ELF-1 (cell line): ENCODE measurements at places on chromosomes 12 and 14.

DNA sequence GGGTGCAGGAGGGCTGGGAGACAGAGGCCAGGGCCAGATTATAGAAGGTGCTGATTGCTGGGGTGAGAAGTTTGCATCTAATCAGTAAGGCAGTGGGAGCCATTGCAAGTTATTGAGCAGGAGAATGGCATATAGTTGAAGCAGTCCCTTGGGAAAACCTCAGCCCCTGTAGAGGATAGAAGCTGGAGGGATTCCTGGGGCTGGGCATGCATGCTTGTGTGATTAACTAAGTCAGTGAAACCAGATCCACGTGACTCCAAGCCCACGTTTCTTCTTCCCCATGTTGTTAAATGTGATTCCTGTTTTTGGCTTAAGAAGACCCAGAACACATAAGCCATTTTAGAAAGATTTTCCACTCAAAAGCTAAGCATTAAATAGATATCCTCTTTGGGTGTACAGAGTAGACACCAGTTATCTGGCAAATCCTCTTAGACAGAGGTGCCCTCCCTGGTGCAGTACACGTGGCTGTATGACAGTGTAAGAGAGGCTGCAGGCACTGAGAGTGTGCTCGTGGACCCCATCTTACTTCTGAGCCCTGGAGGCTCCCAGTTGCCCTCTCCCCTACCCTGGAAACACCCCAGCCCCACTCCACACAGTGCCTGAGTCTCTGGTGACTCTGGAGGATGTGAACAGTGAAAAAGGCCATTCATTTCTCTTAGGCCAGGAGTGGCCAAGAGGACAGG is 3.2 kb downstream of the C14orf132 start:
- DNase-seq, result no peak

DNA sequence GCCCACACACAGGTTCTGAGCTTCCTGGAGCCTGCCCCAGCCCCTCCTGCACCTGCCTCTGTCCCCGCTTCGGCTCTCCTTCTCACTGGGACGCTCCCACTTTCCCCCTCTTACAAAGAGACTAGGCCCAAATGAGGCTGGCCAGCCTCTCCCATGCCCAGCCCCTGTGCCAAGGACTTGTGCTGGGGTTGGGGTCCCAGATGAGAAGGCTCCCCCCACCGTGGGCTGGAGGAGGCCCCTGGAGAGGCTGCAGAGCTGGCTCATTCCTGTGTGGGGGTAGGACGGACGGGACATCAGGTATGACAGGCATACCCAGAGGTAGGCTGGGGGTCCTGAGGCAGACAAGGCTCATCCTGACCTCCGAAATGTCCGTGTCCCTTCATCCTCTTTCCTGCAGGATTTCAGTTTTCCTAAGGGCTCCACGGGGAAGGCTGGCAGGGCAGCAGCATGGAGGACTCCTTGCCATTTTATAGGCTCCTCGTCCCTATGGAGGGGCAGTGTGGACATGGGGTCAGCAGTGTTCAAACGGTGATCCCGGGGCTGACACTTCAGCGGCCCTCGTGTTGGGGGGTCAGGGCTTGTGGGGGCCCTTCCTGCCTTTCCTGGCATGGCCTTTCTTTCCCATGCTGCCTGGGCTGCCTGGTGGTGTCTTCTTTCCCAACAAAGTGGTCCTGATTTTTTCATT is 49.1 kb upstream of the MEG3 start:
- DNase-seq, result no peak

- peak; percentile 63 for DNase-seq
Measured at GRCh38 chr14:77459072-77459723, 1.3 kb downstream of the AHSA1 start.

DNA sequence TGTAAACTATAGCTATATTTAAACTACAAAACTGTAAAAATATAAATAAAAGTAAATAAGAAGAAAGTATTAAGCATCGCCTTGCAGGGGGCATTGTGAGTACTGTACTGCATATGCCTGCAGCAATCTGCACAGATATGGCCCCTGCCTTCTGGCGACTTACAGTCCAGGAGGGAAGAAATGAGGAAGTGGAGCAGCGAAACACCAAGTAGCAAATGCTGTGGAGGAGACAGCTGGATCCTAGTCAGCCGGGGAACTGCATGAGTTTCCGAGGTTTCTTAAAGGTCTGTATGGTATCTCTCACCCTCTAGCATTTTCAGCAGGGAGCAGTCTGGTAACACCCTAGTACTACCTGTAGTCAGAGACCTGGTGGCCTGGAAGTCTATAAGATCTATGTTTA is 256.9 kb downstream of the CACNA1C start:
- no peak for DNase-seq

DNA sequence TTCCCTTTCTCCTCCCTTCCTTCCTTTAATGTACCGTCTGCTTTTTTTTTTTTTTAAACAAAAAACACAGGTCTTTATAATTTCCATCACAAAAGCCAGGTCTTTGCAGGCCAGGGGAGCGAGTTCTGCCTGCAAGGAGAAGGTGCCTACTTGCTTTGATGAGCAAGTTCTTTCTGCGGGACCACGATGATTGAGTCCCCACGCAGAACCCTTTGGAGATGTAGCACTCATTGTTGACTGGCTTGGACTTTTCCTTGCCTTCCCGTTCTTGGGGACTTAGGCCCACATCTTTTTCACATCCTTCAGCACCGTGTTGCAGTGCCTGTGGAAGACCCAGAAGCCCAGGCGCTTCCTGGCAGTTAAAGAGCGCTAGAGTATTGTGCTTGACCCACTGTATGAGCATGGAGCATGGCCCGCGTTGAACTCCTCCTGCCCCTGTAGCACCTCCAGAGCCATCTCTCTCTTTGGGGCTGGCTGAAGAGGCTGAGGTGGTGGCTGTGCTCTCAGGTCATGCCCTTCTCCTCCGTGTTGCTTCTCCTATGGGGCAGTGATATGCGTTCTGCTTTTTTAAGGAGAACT is 177.6 kb downstream of the EXOC5 start:
- DNase-seq, result no peak

GRCh38 chr12:95918194-95918993 is 24.0 kb downstream of the CCDC38 start:
- peak; percentile 20 for DNase-seq
